ENCODE measurements at places on chromosomes 13 and 19. TPM values are rescaled to one million over a fixed set of nuclear protein-coding genes. Genes with fewer than 3 reads are reported as not detected.

DNA sequence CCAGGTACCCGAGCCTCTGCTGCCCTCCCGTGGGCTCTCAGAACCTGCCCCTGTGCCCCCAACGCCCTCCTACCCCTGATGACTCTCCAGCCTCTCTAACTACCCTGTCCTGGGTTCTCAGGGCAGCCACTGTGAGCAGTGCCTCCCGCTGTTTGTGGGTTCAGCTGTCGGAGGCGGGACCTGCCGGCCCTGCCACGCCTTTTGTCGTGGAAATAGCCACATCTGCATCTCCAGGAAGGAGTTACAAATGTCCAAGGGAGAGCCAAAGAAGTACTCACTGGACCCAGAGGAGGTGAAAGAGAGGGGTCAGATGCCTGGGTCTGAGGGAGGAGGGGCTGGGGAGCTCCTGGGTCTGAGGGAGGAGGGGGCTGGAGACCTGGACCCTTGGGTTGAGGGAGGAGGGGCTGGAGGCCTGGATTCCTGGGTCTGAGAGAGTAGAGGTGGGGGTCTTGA is 20.0 kb downstream of the CNFN start:
- no peak for DNase-seq

DNA sequence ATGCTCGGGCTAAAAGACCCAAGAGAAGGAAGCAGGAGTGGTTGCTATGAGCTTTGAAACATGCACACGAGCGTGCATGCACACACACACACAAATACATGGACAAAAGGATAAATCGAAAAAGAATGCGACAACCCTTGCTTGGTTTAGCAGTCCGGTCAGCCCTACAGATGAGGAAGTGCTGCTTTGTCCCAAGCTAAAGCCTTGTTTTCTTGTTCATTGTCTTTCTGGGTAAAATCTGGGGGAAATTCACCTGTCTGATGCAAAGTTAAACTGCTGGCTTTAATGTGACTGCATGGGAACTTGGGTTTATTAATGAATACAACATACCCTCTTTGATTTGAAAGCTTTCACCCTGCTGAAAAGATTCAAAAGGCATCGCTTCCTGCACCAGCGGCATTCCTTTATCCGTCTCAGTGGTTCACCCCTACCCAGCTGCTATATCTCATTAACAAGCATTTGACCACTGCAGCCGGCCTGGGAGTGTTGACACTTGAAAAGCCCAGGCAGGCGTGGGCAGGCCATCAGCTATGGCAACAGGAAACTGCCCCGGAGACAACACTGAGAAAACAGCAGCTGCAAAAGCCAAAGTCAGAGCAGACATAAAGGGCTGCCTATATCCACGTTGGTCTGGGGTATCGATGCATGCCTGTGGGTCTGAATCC is 301.7 kb downstream of the NDFIP2 start:
- DNase-seq: no peak

GRCh38 chr19:4568886-4569285 is 9.4 kb upstream of the SEMA6B start:
- DNase-seq: no peak

- no peak for DNase-seq
Measured at GRCh38 chr19:33509774-33510173, 11.8 kb downstream of the PEPD start.

- DNase-seq: no peak
Measured at GRCh38 chr13:85312071-85312470, 487.1 kb downstream of the SLITRK6 start.

- no peak for DNase-seq
Measured at GRCh38 chr19:23241419-23241818, 8.8 kb downstream of the ZNF724 start.

GRCh38 chr19:29884466-29884865 is 57.6 kb upstream of the URI1 start:
- DNase-seq: no peak

GRCh38 chr19:11264452-11265176 is 2.3 kb upstream of the DOCK6 start:
- DNase-seq: no peak

- no peak for DNase-seq
Measured at GRCh38 chr13:96081888-96082287, 8.0 kb upstream of the HS6ST3 start.

DNA sequence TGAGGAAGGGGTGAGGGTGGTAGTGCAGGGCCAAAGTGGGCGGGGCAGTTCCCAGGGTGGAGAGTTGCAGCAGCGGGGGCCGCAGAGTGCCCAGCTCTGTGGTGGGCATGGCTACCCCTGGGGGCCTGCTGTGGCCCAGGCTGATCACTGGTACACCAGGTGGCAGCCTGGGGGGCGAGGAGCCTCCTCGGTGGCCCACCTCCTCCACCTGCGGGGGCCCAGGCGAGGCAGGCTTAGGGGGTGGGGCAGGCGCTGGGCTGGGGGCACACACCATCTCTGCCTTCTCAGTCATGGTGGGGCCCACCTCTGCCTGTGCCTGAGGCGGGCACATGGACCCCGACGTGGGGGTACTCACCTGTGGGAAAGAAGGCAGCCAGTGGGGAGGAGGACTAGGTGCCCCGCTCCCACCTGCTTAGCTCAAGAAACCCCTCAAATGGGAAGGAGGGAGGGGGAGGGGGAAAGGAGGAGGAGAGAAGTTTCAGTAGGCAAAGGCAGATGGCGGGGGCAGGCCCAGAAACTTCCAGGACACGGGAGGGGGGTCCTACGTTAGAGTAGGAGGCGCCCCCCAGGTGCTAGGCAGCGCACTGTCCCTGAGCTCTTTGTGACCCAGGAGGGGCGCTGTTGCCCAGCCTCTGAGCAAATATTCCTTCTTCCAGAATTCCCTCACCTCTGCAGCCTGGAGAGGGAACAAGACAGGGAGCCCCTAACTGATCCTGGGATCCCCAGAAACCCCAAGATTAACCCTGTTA is 1.6 kb downstream of the LYL1 start:
- DNase-seq: peak; percentile 47

DNA sequence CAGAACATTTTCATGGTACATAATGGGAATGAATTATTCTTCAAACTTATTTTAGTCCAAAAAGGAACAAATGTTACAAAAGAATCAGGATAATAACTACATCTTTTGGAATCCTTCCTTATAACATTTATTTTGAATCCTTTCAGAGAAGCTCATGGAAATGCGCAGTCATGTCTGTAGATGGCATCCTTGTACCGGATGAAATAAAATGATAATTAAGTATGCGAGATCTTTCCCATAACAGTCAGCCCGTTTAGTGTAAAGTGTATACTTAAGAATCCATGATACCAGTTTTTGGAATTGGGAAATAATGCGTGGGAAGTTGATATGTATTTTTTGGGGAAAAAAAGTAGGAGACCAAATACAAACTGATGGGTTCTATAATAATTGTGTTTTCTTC is 418.8 kb downstream of the GPC5 start:
- peak; percentile 44 for DNase-seq

GRCh38 chr19:30330266-30330665 is 41.9 kb upstream of the ZNF536 start:
- DNase-seq: no peak

DNA sequence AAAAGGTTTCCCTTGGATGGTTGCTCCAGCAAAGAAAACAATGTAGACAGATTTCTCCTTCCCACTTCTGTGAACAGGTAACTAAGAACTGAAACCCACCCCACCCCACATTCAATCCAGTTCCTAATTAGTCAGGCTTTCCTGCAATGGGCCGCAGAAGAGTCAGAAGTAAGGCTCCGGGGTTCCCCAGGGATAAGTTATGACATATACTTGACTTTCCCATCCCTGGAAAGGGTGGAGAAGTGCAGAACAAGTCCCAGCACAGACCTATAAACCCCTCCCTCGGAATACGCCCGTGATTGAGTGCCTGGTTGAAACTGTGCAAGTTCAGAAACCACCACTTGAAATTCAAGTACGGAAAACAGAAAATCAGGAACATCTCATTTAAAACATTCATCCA is 24.9 kb downstream of the RCBTB2 start:
- no peak for DNase-seq

DNA sequence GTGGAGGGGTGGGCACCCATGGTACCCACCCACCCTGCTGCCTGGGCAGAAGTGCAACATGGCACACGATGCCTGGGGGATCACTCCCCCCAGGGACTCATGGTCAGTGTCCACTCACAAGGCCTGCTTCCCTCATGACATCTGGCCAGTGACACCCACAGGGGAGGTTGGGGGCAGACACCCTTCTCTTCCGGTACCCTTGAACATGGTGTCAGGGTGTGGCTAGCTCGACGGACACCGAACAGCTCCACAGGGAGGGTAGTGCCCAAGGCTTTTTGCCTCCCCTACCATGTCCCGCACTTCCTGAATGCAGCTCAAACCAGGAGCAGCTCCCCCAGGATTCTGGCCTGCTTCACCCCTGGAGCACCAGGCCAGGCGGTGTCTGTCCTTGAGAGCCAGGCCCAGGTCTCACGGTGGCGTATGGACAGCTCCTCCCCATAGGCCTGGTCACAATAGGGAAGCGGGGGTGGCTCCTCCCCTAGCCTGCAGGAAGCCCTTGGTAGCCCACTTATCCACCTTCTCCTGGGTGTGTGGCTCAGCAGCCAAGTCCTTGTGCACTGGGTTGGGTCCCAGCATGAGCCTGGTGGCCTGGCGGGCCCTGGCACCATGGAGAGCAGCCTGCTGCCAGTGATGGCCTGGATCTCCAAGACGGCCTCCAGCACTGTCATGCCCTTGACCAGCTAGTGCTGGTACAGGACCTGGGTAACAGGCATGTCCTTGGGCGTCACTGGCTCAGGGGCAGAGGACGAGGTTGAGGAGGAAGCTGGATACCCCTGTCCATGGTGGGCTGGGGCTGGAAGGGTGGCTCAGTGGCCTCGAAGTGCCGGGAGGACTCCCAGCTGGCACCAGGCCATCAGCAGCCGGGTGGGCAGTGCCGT is 7.8 kb downstream of the ACP4 start:
- DNase-seq: no peak

DNA sequence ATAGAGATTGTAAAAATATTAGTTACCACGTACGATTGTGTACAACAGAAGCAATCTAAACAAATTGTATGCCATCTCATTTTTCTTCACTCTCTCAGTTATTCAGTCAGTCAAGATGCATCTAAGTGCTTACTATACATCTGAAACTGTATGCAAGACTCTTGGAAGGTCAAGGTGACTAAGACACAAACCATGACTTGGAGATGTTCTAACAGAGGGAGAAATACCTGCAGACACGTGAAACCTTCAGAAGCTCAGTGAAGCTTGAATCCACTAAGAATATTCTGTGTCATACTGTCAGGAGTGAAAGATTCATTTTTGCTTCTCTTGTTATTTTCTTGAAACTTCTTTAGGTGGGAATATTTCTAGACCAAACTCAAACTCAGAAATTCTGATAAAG is 365.4 kb downstream of the ITGBL1 start:
- no peak for DNase-seq

- DNase-seq: no peak
Measured at GRCh38 chr19:392375-392970, 16.5 kb downstream of the C2CD4C start.

SMAD9 gene
- 0.75 TPM for total RNA-seq

MATK gene
- not detected for total RNA-seq

SPHK2 gene
- 8.5 TPM for total RNA-seq

NLRP7 gene
- total RNA-seq: not detected

LHFPL6 gene
- total RNA-seq: 7.8 TPM

Measured in PC-3 (cell line).